NCI-H748 treated with DMSO at 0.1 percent for 48 hours (cell line): ENCODE measurements at places on chromosomes 12 and 14.

GRCh38 chr12:51234530-51234929 is 4.1 kb upstream of the DAZAP2 start:
- no peak for DNase-seq

DNA sequence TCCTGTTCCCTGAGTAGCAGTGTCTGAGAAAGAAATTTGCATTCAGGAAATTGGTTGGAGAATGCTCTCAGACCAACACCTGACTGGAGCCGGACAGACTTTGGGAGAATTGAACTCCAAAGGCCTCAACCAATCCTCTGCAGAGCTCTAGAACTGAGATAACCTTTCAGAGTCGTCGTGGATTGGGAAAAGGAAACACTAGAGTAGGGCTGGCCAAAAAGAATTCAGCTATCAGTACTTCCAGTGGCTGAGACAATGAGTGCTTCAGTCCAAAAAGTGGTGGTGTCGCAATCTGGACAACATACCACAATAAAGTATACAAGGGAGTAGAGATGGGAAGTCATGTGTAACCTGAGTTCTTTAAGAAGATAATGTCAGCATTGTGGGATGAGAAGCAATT is 377.1 kb downstream of the SLC16A7 start:
- DNase-seq = no peak

GRCh38 chr12:44031472-44032185 is 195.7 kb downstream of the TMEM117 start:
- no peak for DNase-seq

DNA sequence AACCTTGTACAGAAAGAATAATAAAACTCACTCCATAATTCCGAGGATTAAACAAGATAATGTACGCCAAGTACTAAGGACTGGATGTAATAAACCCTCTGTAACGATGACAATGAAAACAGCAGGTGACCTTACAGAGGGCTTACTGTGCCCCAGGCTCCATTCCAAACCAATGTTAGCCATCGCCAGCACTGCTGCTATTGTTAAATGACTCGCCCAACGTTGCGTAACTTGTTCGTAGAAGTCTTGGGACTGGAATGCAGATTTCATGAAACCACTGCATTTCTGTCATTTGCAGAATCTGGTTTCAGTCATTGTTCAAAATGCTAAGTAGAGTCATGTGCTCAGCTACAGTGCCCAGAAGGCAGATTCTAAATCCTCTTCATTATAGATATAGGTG is 728 bp upstream of the STON2 start:
- peak; percentile 30 for DNase-seq

DNA sequence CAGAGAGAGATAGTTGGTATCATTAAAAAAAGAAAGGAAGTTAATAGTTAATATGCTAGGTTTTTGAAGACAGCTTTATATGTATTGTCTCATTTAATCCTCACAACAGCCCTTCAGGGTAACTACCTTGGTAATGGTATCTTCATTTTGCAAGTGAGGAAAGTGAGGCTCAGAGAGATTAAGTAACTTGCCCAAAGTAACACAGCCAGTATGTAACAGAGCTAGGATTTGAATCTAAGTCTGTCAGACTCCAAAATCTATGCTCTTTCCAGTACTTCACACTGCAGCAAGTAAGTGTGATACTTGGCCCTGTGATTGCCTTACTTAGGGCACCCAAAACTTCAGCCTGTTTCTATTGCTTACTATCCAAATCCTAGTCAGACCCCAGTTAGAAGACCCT is 7.0 kb downstream of the SRP54 start:
- no peak for DNase-seq

DNA sequence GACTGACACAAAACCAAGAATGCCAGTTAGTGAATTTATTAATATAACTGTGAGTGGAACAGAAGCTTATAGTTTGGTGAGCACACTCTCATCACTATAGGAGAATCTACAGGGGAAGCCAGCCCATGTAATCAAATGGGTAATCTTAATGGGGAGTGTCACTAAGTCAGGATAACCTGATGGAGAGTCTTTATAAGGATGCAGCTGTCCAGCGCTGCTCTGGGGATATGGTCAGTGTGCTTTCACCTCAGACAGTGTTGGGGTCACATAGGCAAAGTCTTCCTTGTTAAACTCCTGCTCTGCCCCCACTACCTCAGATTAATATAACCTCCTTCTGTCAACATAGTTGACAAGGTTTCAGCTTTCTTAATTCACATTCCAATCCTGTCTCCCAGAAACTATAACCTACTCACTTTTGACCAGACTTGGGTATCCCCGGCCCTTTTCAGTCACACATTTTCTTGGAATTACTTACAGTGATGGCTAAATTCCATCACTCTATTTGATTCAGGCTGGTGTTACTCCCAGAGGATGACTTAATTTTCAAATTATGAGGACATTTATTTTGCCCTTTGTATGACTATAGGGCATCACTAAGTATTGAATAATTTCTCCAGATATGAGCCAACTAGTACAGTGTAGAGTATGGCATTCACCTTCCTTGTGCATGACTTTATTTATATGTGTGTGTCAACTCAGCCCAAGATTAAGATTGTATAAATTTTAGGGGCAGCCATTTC is 13.2 kb downstream of the STK38L start:
- no peak for DNase-seq

- no peak for DNase-seq
Observed at GRCh38 chr14:47929334-47929733, 253.9 kb upstream of the MDGA2 start.

DNA sequence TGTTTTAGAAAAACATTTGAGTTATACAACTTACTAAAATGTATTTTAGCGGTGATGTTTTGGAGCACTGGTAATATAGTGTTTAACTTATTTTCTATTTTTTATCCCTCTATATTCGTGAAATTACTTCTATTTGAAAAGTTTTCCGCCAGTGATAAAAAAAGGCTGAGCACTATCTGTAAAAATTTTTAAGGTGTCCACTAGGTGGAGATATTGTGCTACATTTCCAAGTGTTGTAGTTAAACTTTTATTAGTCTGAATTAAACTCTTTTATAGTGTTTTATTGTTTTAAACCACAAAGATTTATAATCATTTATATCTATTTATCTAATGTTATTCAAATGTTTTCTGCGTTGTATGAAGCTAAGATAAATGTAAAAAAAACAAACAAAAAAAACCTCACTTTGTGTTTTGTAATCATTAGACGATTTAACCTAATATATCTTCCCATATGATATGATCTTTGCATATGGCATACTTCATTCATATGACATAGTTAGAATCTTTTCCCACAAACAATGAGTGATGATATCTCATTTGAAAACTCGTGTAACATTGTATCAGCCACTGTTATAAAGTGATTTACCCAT is 11.8 kb downstream of the ALG10B start:
- peak; percentile 19 for DNase-seq

DNA sequence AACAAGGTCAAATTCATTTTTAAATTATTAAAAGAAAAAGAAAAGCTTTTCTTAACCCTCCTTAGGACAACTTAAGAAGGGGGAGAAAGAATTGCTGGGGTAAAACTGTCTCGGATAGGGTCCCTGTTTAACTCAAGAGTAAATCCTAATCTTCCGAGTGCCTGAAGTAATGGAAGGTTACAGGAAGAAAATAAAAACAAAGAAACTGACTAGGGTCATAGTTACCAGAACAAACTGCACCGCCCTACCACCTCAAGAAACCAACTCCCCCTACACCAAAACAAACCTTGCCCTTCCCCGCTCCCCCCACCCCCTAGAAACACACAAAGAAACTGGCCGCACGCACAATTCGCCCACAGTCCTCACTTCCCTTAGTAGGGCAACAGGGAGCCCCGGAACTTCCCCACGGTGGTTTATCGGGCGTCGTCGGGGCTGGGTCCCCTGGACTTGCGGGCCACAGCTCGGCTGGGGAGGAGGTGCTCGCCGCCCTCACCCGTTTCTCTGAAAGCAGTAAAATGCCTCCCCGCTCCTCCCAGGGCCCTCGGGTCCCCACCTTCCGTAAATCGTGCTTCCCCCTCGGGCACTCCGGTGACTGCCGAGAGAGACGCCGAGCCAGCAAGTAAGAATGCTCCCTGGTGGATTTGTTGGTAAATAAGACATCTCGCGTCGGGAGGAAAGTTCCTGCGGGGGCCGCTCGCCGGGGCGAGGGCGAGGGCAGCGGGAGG is 2.4 kb downstream of the SINHCAF start:
- no peak for DNase-seq

GRCh38 chr12:108806346-108806745 is 51.0 kb downstream of the SSH1 start:
- DNase-seq = no peak

DNA sequence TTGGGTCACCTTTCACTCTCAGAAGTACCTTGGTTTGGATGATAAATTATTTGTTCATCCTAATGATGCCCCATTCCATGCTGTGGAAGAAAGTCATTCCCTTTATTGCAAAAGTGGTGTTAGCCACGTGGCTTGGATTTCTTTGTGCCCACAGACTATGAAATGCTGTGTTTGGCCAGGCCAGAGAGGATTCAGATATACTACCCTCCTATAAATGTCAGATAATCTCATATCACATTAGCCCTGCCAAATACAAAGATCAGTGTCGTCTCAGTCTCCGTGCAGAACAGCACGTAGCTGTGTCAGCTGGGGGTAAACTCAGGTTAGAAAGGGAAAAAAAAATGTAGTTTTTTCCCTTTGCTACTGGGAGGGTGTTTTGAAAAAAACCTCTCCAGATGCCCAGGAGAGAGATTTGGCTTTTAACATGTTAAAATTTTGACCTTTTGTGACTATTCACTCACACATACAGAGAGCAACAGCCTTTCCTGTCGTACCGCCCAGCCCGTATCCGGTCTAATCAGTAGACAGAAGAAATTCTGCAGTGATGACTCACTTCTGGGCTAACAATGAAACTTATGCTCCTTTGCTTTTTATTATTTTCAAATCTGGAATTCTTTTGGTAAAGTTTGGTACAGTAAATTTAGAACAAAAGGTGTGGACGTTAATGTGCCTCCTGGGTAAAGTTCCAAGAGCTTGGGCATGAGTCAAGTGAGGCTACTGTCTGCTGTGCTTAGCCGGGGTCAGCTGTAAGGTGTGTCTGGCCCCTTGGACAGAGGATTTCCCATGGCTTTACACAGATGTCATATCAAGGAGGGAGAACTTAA is 8.5 kb upstream of the PTPRB start:
- no peak for DNase-seq

DNA sequence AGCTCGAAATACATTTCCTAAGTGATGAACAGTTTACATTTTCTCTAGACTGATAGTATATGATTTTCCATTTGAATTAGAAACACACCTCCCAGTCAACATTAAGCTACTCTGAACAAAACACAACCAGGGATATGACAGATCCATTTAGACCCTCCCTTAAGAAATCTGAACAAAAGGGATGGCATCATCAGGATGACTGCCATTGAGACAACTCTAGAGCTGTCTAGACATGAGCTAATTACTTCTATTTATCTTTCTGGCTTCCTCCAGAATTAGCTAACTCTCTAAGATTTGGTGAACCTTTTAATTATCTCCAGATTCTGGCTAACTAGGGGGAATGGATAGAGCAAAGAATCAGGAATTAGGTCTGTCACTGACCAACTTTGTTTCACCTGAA is 92.9 kb upstream of the IGF1 start:
- DNase-seq = no peak

DNA sequence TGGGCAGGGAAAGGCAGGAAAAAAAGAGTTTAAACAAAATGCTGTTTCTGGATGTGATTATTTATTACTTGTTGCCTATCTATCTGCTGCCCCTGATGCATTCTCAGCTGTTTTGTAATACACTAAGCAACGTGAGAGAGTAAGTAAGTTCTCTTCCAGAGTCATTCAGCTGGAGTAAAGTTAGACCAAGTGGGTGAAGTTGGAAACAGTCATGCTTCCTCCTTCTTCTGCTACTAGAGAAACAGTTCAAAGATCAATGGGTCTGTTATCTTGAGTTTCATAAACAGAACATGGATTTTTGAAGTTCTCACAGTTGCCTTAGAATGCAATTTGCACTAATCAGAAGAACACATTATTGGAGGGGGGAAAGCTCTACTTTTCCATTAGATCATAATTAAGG is 279.3 kb downstream of the EGLN3 start:
- DNase-seq = no peak

DNA sequence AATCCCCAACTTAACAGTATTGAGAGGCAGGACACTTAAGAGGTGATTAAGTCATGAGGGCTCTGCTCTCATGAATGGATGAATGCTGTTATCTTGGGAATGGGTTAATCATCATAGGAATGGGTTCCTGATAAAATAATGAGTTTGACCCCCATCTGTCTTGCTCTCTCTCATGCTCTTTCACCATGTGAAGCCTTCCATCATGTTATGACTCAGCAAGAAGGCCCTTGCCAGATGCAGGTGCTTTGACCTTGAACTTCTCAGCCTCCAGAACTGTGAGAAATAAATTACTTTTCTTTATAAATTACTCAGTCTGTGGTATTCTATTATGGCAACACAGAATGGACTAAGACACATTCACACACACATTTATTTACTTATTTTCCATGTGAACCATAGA is 89.0 kb upstream of the PPM1H start:
- no peak for DNase-seq

- DNase-seq = no peak
Observed at GRCh38 chr12:70550180-70550577, 87.0 kb downstream of the PTPRB start.

DNA sequence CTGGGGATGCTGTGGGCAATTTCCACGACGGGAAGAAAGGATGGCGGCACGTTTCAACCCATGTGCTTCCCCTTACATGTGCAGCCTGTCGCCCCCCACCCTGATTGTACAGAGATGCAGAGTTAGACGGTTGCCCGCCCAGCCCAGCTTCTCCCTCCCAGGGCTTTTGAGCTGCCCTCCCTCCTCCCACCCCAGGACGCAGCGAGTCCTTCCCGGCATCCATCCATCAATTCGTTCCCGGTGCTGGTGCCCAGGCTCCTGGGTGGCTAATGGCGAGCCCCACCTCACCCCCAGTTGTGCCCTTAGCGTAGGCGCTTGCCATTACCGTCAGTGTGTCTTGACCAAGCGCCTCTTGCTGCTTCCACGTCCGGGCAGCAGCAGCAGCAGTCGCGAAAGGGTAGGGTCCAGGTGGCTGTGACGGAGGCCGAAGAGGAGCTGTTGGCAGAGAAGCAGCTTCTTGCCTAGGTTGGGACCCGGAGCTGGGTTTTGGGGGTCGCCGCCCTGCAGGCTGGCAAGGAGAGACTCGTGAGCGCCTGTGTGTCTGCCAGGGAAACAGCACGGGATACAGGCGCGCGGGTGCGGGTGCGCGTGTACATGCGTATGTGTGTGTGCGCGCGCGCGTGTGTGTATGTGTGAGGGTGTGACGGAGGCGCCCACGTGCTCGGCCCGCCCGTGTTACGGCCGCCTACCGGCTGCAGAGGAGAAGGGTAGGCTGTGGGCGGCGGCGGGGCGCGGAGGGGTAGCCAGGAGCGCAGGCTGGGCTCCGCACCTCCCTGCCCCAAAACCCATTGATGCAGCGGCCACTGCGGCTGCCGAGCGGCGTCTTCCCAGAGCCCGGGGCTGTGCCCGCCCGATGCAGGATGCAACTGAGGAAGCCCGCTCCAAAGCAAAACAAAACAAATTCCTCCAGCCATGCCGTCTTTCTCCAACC is at the start of gene SLC6A15:
Gene SLC6A15, minus strand, starts transcription at position 602 of the 931 bp plus-strand sequence. CDS start 20,679 bp downstream, outside the sequence.
- DNase-seq = peak; percentile 66

GRCh38 chr14:92154283-92154942 is 32.6 kb downstream of the CPSF2 start:
- DNase-seq = peak; percentile 77
